ENCODE measurements at places on chromosomes 1 and 21. TPM values are rescaled to one million over a fixed set of nuclear protein-coding genes. Genes with fewer than 3 reads are reported as not detected.

BSND gene
- total RNA-seq = not detected

C1orf141 gene
- not detected for total RNA-seq

CDA gene
- total RNA-seq = 23.9 TPM

ZNF695 gene
- 8.8 TPM for total RNA-seq

RNF187 gene
- 49.1 TPM for total RNA-seq

VWA5B1 gene
- total RNA-seq = not detected

MMP23B gene
- 0.24 TPM for total RNA-seq

LRRC39 gene
- 1.1 TPM for total RNA-seq

FCER1A gene
- not detected for total RNA-seq

NBPF10 gene
- 0.84 TPM for total RNA-seq

APOBEC4 gene
- not detected for total RNA-seq

CFHR5 gene
- total RNA-seq = not detected

DNA sequence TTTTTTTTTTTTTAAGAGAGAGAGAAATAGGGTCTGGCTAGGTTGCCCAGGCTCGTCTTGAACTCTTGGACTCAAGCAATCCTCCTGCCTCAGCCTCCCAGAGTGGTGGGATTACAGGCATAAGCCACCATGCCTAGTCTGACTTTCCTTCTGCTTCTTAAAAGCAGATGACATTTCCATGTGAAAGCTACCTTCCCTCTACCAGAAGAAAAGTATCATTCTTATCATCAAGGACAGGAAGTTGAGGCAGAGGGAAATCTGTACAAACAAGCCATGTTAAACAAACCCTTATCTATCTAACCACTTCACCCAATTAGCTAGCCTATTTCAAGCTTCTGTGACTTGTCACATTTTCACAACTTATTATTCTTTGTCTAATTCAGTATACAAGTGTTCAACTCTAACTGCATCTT, 54.8 kb downstream of the SAMSN1 start:
- no peak for DNase-seq

DNA sequence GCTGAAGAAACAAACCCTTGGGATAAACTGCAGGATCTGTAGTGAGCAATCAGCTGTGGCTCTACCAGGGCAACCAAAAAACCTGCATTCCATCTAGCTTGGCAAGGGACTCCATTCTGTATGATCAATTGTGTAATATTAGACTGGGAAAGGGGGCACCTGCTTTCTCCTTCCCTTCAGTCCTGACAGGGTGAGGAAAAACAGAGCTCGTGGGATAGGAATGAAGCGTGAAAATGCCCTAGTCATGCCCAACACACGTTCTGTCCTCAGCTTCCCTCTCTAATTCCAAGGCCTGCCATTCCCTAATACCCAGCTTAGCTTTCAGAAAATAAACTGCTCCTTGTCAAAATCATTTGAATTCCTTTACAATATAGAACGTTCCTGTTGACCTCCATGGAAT, 442.3 kb downstream of the PLPP3 start:
- no peak for DNase-seq

DNA sequence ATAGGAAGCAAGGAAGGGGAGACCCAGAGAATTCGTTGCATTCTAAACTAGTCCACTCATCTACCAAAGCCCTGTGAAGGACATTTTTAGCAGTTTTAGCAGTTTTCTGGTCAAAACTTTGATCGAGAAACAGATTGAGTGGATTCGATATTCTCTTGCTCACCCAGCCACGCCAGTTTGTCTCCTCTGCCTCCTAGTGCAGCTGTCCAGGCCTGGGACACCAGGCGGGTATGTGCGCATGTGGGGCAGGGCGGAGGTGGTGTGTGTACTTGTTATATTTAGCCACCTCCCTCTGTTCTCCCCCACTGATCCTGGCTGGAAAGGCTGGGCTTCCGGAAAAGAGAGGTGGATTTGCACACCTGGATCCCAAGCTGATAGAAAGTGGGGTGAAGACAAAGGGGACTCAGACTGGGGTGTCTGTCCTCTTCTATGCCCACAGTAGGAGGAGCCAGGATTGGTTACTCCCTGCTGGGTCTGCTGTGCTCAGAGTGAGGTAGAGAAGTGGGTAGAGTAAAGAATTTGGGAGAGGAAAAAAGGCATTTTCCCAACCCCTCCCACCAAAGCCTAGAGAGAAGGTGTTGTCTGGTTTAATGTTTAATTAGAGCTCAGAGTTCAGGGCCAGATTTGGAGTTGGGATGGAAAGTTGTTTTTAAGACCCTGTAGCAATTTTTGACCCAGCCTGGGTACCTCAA, 3.8 kb downstream of the LMNA start:
- peak; percentile 61 for DNase-seq

DNA sequence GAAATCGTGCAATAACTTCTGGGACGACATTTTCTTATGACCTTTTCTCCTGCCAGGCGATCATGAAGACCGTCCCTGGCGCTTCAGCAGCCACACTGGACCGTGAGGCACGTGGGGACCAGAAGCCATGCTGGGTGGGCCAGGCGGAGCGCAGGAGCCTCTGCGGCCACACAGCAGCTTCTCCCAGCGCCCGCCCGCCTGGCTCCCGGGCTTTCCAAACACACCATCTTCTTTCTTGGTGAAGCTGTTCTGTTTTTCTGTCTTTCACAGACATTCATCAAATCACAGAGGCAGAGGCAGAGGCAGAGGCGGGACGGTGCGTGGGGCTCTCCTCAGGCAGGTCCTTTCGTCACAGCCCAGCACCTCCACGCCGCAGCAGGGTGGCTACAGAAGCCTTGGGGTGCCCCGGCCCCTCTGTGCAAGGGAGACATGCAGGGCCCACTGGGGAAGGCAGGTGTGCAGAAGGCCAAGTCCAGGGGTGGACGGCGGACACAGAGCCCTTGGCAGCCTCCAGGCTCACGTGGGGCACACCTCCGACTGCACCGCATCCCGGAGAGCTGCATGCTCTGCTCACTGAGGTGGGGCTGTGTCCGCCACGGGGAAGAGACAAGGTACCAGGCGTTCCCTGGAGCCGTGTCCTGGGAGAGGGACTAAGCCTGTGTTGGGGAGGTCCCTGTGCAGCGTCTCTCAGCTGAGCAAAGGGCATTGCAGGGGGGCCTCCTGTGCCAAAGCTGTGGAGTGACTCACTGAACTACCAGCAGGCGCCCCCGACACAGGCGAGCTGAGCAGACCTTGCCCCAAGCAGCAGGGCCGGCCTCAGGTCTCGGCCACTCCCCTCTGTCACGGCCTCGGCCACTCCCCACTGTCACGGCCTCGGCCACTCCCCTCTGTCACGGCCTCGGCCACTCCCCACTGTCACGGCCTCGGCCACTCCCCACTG, 2.6 kb upstream of the TMEM240 start:
- no peak for DNase-seq

DNA sequence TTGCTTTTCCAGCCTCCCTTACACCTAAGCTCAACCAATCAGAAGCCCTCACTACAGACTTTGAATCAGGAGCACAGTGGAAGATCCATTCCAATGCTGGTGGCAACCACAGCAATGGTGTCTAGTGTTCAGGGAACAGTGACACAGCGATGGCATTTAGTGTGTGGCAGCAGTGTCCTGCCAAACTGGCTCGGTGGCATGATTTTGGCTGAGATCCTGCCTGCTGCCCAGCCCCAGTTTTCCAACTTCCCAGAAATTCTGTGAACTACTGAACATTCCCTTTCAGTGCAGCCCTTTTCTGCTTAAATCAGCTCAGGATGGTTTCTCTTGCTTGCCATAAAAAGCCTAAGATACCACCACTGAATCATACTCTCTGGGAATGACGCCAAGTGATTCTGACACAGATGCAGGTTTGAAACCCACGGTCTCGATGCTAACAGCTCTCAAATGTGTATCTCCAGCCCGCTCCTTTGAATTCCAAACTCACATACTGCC, 8.8 kb downstream of the ASAP3 start:
- DNase-seq = peak; percentile 94

- peak; percentile 64 for DNase-seq
Observed at GRCh38 chr1:152188673-152189591, 29.9 kb upstream of the RPTN start.

DNA sequence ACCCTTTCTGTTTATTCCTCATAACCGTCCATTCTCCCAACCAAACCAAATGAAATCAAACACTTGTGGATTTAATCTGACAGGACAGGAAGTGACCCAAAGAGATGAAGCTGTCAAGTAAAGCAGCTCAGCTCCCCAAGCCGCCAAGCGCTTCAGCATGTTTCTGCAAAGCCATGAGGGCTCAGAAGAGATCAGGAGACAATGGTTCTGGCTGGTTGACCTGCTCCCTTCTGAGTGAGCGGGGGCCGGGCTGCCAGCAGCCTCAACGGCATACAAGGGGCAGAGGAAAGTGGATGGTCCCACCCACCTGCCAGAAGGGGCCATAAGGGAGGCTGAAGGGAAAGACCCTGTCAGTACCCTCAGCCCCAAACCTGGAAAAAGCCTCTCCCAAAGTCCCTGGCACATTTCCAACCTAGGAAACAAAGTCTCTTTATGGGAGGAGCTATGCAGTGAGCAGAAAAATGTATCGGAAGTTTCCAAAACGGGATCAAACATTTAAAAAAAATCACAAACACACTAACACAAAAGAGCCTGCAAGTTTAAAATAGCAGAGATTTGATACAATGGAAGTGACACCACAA, 45.4 kb downstream of the SLC45A1 start:
- DNase-seq = no peak

DNA sequence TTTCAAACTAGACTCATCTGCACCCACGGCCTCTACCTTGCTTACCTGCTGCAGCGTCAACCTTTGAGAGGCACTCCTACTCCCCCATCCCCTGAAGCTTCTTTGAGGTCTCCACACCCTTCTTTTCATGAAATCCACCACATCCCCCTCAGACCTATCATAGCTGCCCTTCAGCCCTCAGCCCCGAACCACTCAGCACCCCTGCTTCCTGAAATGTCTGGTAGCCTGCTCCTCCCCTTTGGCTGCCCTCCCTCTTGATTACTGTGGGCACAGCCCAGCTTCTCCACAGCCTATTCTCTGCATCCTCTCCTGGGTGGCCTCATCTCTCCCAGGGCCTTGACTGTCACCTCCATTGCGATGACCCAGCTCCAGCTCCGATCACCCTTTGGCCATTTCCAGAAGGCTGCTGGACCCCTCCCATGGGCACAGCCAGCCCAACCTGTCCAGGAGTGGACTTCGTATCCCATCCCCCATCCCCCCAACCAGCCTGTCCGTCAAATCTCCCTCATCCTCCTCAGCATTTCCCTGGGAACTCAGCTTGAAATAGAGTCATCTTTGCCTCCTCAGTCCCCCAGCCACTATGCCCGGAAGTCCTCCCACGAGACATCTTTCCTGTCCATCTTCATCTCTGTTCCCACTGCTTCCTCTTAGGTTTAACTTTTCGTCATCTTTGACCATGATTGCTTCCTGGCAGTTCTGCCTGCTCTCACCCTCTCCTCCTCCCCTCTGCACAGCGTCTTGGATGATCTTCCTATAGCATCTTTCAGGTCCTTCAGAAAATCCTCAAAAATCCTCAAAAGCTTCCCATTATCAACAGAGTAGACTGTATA, 6.1 kb upstream of the ADORA1 start:
- DNase-seq = no peak

- no peak for DNase-seq
Observed at GRCh38 chr1:98992844-98993243, 11.8 kb downstream of the PLPPR5 start.

DNA sequence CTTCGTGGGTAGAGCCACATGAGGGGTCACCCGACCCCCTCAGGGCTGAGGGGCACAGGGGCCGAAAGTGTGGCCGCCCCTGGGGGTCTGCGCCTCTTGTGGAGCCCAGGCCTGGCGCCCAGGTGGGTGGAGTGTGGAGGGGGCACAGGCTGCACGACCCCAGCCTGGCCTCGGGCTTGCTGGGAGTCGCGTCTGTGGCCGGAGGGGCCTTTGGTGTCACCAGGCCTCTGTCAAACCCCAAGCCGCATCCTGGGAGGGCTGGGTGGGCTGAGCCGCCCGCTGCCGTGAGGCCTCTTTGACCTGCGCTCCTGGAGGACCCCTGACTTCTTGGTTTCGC, 60.7 kb downstream of the FAAP20 start:
- DNase-seq = no peak

- peak; percentile 74 for DNase-seq
Observed at GRCh38 chr1:18091660-18092446, 15.7 kb upstream of the IGSF21 start.

- peak; percentile 78 for DNase-seq
Observed at GRCh38 chr1:27689423-27690173, 17.6 kb upstream of the IFI6 start.

DNA sequence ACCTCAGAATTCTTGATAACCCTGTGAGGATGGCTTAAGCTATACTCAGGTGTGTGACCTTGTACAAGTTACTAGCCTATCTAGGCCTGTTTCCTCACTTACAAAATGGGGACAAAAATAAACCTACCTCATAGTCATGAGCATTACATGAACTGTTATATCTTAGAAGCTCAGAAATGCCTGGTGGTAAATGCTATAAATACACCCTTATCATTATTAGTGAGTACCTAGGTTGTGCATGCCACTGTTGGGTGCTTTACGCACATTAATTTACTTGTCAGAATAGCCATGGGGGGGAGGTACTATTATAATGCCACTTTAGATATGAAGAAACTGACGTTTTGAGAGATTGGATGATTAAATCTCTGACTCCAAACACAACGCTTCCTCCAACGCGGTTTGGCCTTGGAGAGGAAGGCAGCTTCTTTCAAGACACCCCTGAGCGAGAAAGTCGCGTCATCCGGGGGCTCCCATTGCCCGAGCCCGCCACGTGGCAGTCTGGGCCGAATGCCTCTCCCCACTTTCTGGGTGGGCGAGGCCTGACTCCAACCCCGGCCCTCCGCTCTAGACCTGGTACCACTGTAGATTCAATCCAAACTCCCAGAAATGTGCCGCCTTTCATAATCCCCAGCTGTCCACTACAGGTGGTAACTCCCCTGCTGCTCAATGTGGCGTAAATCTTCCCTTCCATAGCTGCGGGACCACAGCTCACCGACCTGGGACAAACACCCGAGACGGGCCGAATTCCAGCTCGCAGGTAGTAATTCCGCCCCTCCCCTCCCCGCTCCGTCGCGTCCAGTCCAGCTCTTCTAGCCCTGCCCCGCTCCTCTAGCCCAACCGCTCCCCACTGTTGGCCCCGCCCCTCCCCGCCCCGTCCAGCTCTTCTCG, 771 bp upstream of the RAD54L start:
- peak; percentile 50 for DNase-seq

GRCh38 chr1:112465122-112465521, 43.6 kb upstream of the WNT2B start:
- peak; percentile 67 for DNase-seq

GRCh38 chr1:86788300-86789206, 84.2 kb downstream of the SH3GLB1 start:
- DNase-seq = peak; percentile 96

DNA sequence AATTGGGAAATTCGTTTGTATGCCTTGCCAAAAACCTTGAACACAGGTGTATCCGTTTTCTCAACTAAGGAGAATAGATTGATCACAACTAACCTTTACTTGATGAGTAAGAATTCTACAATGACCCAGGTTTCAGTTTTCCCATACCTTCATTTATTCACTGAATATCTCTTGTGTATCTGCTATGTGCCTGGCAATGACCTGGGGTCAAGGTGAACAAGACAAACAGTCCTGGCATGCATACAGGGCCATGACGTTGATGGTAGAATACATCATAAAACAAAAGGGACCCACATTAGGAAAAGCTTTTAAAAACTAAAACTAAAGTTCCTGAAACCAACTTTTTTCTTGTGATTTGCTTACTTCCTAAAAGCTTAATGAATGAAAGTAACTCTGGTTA, 32.1 kb upstream of the EXOSC10 start:
- DNase-seq = no peak

- DNase-seq = no peak
Observed at GRCh38 chr1:64895500-64895899, 70.8 kb downstream of the JAK1 start.
